Cardiac muscle cell (in vitro differentiated cells and primary cell): ENCODE measurements at places on chromosomes 11 and 22. TPM values are rescaled to one million over a fixed set of nuclear protein-coding genes. Genes with fewer than 3 reads are reported as not detected.

Gene PRODH
- 2.1 and 7.1 TPM in 2 replicates for total RNA-seq

Gene C1QTNF5
- total RNA-seq = 3.4 and 8.0 TPM in 2 replicates

Gene SERHL2
- 3.4 and 5.2 TPM in 2 replicates for total RNA-seq

Gene SCGB1C1
- total RNA-seq = not detected in 2 replicates

Gene ZNF280B
- 0.46 and 0.86 TPM in 2 replicates for total RNA-seq

Gene BBOX1
- total RNA-seq = not detected in 2 replicates

Gene TMEM86A
- 3.4 and 4.1 TPM in 2 replicates for total RNA-seq

Gene IGSF22
- total RNA-seq = 0.03 and 0.32 TPM in 2 replicates

Gene MEI1
- total RNA-seq = 1.1 and 17.8 TPM in 2 replicates

DNA sequence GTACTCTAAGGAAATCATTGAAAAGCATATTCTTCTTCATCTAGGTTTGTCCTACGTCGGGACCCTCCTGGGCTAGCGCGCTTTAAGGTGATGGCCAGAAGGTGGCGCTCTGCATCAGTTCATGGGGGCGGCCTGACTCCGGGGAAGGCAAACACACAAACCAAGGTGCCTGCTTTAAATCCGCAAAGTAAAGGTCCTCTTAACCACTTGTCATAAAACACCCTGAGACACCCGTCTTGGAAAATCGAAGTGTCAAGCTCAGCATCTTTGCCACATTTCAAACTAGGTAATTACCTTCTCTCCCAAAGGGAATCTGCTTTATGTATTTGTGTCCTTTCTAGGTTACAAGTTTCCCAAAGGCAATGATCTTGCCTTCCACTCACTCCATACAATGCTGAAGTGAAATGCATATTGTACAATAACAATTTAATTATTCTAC lies 33.9 kb downstream of the LMO2 start:
- DNase-seq = peak; percentile 88

DNA sequence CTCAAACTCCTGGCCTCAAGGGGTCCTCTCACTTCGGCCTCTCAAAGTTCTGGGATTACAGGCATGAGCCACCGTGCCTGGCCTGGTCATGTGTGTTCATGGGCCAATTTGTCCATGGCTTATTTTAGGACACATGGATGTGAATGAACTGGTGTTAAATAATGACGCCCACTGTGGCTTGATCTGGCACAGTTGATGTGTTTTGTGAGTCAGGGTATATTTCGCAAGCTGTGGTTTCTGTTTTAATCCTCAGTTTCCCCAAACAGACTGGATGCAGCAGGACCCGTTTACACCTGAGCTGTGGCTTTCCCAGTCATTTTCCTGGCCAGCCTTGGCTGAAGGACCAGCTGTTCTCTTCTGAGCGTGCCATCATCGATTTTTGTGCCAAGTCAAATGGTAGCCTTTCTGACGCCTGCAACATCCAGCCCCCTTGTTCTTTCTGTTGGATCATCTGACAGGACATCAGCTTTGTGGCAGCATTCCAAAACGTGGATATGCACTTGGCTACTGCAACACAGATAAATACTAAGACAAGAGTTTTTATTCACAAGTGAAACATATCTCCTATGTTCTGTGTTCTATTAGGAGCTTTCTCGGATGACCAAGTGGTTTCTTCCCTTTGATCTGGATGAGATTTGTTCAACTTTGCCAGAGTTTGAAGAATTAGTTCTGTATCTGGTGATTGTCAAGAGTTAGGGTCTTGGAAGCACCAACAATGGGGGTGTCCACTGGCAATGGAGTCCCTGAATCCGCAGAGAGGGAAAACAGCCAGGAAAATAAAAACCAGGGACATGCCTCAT lies 40.0 kb upstream of the SEPTIN5 start:
- DNase-seq = no peak

DNA sequence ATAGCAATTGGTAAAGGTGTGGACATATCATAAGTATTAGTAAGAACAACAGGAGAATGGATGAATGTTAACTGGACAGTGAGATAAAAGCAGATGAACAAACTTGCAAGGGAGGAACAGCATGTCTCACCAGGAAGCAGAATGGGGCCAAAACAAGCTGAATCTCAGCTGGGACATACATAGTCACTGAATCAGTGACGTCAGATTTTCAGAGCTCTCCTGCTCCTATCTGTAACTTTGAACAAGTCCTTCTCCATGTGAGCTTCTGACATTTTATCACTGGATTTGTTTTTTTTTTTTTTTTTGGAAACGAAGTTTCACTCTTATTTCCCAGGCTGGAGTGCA lies 118.7 kb downstream of the BBOX1 start:
- peak; percentile 64 for DNase-seq

GRCh38 chr22:46346680-46347405 lies 11.3 kb downstream of the TRMU start:
- no peak for DNase-seq

DNA sequence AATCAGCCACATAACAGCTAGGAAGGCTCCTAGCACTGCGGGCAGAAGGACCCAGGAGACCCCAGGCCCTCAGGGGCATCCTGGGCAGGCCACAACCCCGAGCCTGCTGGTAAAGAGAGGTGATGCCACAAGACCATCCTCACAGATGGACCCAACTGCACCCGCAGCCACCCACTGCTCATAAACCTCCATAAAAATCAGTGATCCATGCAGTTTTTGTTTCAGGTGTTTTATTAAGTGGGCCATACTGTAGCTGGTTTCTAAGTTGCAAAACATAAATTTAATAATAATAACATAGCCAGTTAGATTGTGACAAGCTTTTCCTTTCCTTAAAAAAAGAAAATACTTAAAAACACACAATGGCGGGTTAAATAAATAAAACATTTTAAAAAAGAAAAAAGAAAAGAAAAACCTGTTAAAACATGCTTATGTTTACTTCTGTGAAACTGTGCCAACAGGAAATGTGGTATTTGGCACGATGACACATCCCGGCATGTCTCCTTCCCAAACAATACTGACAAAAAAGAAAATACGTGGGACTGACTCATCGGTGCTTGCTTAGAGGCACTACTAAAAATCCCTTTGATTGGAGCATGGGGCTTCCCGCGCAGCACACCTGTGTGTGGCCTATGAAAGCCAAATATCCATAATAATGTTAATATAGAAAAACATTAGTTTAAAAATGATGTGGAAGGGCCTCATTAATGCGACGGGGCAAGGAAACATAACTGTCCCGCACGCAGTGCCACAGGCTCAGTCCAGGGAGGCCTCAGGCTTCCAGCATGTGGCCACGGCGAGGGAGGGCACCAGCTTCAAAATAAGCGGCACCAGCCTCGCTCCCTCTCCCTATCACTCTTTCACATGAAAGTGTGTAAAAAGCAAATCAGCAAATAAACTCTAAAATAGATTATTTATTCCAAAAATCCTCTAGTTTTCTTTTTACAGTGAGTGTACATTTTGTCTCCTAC lies 47.5 kb upstream of the SCUBE2 start:
- peak; percentile 82 for DNase-seq

GRCh38 chr11:130037058-130037457 lies 32.6 kb upstream of the APLP2 start:
- DNase-seq = peak; percentile 82

DNA sequence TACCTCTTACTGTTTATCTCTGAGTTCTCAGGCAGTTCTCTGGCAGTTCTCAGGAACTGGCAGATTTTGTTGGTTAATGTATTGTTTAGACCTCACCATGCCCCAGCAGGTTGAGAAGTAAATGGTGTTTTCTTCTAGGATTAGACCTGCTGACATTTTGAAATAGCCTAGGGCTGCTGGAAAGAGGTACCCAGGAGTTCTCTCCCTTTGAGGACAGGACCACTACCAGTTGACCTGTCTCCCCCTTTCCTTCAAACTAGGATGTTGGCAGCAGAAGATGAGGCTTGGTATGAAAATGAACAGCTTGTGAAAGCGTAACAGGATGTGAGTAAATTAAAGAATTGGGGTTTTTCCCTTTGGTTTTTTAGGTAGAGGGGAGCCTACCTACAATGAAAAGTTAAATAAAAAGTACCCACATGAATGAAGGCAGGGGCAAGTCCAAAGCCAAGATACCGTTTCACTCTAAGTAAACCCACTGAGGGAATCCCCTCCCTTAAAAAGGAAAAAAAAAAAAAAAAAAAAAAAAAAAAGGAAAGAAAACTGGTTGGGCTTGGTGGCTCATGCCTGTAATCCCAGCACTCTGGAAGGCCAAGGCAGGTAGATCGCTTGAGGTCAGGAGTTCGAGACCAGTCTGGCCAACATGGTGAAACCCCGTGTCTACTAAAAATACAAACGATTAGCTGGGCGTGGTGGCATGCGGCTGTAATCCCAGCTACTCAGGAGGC lies 96.2 kb downstream of the PDHX start:
- DNase-seq = no peak

DNA sequence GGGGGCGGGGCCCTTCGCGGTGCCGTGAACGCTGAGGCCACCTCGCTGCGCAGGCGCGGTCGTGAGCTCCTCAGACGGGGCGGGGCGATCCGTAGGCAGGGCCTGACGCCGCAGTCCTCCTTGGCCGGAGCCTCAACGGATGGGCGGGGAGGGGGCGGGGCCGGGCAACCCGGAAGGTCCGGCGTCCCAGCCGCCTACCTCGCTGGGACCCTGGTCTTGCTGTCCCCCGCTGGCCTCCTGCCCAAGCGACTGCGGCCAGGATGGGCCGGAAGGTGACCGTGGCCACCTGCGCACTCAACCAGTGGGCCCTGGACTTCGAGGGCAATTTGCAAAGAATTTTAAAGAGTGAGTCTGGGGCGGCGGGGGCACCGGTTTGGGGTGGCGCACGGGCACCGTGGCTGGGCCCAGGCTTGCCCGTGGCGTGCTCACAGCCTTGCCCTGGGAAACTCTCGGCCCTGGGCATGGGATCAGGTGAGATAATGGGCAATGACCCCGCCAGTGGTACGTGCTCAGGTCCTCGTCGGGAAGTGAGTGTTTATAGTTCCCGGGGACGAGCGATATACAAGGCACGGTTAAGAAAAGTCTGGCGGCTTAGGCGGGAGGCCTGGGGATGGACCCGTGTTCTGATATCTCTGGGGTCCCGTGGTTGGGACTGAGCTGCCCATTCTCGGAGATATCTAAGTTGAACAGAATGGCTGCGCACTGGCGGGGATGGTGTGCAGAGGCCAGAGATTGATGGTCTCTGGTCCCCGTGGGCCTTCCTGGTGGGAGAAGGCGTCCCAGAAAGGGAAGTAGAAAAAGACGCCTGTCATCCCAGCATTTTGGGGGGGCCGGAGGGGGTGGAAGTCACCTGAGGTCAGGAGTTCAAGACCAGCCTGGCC lies at the start of gene NADSYN1:
Gene NADSYN1, plus strand, starts transcription at position 167 of the 881 bp plus-strand sequence. Its CDS starts 94 bp downstream, at position 261.
- DNase-seq = peak; percentile 98

DNA sequence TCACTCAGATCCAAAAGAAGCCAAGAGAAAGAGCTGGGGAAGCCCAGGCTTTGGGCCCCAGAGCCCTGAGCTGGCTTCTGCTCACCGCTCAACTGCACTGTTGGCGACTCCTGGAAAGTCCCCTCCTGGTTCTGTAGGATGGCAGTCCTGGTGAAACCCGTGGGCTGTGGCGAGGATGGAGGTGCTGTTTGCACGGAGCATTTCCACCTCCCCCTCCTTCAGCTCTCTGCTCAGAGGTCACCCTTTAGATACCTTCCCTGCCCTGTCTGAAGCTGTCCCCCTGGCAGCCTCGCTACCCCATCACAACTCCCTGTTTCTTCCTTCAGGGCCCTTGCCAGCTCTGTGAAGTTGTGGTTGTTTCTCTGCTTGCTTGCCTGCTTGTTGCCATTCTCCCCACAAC lies 97.8 kb downstream of the MYO18B start:
- no peak for DNase-seq

- no peak for DNase-seq
Measured at GRCh38 chr11:75480185-75481175, 45.3 kb downstream of the GDPD5 start.

DNA sequence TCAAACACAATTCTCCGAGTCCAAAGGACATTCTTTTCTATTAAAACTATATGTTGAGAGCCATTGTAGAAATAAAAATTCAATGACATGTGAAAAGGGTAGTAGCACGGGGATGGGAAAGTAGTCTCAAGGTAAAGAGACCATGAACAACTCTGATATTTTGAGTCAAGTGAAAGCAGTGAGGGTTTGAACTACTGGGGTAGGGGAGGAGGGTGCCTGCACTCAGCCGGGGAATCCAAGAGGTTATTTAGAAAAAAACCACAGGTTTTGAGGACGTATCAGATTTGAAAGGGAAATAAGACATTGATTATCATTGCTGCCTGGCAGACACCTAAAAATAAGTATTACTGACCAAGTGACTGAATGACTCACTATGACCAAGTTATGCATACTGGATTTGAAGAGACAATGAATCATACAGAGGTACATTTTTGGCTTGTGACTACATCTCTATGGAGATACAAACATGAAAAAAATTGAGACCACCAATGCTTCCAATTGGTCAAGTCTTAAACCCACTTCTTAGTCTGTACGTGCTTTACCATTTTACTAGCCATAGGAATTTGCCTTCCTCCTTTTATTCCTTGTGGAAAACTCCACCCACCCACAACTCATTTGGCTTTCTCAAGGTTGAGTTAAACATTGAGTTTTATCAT lies 2.2 kb upstream of the OR52H1 start:
- DNase-seq = peak; percentile 6

DNA sequence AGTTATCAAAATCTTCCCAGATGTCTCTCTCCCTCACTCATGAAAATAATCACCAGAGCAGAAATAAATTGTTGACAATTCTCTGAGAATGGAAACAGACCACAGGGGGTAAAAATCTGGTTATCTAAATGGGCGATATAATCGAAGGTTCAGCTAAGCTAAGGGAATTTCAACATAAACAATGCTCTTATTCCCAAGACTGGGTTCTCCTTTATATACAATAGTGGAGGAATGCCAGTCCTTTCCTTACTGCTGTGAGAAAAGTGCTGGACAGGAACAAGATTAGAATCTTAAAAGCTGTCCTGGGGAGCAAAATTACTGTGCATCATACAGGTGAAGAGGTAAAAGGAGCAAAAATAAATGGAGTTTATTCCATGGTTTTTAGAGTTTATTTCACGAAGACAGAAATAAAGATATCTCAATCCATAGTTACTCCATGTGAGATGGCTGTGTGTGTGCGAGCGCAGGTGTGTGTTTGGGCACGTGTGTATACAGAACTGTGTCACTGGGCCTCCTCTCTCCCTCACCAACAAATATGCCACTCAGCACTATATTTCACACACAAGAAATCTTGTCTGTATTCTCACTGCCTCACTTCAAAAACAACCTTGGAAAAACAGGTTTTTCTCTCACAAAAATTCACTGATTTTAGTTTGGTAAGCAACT lies 385.6 kb downstream of the DCDC1 start:
- no peak for DNase-seq

- DNase-seq = no peak
Measured at GRCh38 chr11:72730243-72730642, 22.0 kb downstream of the ARAP1 start.

DNA sequence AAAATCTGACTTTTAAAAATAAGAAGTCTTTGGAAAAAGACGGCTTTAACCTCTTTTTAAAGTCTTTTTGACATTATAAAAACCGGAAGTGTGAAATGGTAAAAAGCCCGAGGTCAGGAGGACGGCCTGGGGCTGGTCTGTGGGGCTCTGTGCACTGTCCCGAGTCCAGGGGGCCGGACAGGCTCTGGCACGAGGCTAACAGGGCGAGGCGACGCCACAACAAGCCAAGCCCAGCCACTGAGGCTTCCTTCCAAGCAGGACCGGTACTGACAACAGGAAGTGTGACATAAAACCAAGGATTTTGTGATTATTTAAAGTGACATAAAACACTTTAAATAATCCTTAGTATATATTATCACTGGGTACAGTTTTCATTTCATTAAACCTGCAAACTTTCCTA lies 39.2 kb downstream of the BRD1 start:
- DNase-seq = peak; percentile 29

- DNase-seq = peak; percentile 66
Measured at GRCh38 chr11:125941619-125942611, 3.9 kb upstream of the VSIG10L2 start.

- DNase-seq = no peak
Measured at GRCh38 chr11:102446606-102447005, 6.0 kb downstream of the TMEM123 start.
